ENCODE measurements at places on chromosomes 12 and 14. TPM values are rescaled to one million over a fixed set of nuclear protein-coding genes. Genes with fewer than 3 reads are reported as not detected.
A peak's percentile ranks its signal among the peaks of the same experiment; 100 is the strongest.

DNA sequence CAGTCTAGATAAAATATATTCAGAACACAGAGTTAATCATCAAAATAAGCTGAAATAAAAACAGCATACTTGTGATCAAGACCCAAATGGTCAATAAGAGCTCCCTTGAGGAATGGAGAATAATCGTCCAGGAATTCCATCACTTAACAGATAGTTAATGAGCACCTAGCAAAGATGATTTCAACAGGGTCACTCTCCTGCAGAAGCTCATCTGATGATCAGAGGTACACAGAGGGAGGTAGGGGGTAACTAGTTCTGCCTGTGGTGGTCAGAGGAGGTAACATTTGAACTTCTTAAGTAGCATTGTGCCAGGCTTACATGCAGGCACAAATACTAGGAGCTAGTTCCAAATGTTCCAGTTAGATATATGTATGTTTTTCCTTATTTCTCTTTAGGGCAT is 9.5 kb downstream of the MED13L start:
- no peak for DNase-seq

ARL1 gene
- total RNA-seq: 44.8 TPM

GRCh38 chr12:70619471-70620152 is 17.6 kb downstream of the PTPRB start:
- no peak for DNase-seq

DNA sequence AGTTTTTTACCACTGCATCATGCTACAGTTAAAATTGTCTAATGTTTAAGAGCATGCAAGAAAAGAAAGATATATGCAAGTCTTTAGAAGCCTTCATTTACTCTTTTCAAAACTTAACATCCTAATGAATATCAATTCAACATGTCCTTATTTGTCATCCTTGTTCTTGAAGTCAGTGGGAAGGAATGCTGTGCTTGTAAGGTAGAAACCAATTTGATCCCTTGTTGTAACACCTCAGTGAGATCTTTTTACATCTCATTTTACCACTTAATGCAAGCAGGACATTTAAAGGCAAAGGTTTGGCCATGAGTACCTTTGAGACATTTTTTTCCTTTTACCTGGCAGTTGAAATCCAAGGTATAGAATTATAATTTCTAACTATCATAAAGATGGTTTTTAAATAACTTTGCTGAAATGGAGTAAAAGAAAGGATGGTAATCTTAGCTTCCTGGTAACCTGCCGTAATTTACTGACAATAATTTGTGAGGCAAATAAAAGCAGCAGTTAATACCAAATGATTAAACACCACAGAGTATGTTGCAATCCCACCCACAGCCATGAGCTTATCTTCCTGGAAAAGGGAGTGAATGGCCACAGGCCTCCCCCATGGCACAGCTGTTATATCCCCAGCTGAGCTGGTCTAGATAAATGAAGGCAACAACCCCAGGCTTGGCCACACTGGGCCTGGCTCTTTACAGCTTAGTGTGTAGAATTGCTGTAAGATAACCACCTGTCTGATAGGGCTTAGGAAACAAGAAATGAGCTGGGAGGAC is 33.2 kb upstream of the STRN3 start:
- peak; percentile 75 for DNase-seq

DNA sequence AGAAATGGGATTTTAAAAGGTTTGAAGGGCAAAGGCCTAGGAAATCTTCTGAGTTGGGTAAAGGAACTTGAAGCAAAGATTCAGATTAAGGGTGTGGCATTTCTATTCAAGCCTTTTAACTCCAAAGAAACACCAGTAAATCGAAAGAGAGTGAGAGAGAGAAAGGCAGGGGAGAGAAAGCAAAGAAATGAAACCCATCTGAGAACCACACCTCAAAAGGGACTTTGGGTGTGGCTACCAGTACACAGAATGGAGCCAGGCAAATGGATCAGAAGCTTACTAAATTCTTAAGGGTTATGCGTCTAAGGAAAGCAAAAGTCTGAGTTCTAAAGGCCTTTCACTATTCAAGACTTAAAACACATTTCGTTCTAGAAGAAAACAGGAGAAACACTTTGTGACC is 277.4 kb downstream of the BCL11B start:
- DNase-seq: no peak

DNA sequence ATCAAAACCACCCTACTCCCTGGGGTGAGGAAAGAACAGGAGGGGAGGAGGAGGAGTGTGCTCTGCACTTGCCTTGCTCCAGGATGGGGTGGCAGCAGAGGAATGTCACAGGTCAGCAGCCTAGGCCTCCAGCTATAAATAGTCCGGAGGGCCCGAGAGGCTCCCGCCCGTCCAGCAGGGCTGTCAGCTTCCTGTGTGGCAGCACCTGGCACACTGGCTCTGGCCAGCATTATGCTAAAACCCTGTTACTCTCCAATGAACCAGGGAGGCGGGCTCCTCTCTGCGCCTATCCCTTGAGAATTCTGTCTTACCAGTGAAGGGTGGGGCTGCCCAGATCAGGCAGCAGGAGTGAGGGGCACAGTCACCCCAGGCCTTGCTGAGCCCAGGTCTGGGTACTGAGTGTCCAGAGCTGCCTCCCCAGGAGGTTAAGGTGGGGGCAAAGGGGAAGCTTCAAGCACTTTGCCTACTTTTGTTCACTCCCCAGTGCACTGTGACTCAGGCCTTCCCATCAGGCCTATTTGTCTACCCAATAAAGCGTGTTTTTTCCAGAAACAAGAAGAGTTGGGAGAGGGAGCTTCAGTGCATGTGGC is 1.2 kb upstream of the COX14 start:
- DNase-seq: peak; percentile 50
